SK-MEL-5 (cell line): ENCODE measurements at places on chromosomes 13 and 19. TPM values are rescaled to one million over a fixed set of nuclear protein-coding genes. Genes with fewer than 3 reads are reported as not detected.

The RUBCNL gene
- total RNA-seq: 12.4 and 17.7 TPM in 2 replicates

DNA sequence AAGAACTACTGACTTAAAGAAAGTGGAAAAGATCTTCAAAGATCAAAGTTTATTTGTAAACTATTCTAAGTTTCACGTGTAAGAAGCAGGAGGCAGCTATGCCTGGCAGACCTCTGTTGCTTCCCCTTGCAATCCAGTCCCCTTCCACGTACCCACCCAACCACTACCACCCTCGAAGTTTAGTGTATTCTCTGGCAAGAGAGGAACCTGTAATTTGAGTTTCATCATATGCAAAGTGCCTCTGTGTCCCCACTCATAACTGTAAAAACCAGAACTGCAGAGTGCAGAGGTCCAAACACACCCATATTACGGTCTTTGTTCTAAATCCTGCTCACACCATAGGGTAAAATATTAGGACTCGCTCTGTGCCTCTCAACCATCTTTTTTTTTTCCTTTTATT lies 75.8 kb upstream of the FRY start:
- DNase-seq: no peak

The COX7A1 gene
- not detected in 2 replicates for total RNA-seq

DNA sequence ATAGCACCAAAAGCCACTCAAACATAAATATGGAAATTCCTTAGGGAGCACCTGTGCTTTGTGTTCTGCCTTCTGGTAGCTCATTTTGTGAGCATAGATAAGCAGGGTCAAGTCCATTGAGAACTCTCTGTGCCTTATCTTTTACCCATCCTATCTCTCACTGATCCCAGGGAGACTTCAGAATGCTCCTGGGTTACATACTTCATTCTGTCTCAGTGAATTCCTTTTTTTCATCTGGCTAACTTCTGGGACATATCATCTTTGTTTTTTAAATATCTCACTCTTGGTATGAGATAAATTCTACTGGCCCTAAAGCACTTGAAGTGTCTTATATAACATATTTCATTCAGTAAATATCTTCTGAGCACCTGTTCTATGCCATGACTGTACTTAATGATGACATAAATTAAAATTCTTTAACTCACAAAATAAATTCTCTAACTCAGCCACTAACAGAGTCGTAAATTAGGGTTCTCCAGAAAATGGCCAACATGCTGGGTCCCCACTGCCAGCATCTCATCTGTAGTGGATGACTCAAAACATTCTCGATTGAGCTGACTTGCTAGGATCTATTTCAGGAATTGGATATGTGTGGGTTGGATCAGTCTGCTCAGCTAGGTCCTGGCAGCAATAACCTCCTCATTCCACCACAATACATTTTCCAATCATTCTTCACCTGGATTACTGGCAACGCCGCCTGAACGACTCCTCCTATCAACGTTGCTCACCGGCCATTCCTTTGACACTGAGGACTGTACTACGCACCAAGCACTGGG lies 170.2 kb downstream of the FOXO1 start:
- no peak for DNase-seq

DNA sequence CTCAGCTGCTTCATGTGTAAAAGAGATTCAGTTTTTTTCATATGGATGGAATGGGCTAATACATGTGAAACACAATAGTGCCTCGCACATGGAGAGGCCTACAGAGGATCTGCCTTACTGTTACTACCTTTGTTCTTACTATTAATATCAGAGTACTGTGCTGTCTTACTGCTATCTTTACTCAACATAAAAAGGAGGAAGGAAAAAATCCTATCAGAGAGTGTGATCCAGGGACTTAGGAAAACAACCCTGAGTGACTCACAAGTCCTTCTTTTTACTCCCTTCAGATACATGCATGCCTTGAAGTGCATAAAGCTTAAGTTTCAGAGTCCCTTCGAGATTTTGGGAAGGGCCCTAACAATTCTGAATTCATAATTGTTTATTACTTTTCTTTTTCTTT lies 136.8 kb downstream of the TBC1D4 start:
- no peak for DNase-seq

- peak; percentile 64 for DNase-seq
Observed at GRCh38 chr13:27283906-27284493, 13.4 kb downstream of the RASL11A start.

The NLRP8 gene
- total RNA-seq: not detected in 2 replicates

DNA sequence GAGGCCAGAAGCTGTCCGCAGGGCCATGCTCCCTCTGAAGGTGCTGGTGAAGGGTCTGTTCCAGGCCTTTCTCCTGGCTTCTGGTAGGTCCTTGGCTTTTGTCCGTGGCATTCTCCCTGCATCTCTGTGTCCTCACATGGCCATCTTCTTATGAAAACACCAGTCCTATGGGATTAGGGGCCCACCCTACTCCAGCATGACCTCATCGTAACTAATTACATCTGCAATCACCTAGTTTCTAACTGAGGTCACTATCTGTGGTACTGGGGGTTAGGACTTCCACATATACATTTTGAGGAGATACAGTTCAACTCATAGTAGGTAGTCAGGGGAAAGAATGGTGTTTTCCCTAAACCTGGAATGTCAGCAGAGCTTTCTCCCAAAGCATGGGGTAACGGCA lies 3.1 kb downstream of the C13orf42 start:
- DNase-seq: no peak

- no peak for DNase-seq
Observed at GRCh38 chr19:5911366-5911765, 2.7 kb upstream of the CAPS start.

DNA sequence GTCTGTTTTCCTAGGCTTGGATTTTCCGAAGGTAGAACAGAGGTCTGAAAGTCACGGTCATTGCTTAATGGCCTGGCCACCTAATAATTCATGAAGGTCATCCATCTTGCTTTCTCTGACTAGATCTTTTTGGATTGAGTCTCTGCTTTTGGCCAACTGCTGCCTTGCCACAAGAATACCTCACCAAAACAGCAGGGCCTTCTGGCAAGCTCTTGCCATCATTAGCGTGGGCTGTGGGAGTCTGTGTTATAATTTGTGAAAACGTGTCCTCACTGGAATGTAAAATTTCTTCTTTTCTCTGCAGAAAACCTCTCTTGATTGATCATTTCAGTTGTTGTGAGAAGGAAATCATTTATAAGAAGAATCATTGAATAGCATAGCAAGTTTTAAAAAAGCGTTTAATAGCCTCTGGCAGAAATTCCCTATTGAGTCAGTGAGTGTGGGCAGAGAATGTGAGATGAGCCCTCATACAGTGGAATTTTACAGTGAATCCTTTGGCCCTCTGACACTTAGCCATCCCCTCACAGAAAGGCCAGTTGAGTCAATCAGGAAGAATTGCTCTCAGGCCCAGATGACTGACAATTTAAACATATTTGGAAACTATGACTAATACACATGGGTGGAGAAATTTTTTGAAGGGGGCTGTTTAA lies 43.2 kb upstream of the ERICH6B start:
- DNase-seq: peak; percentile 15

GRCh38 chr13:98885600-98885999 lies 92.3 kb downstream of the DOCK9 start:
- DNase-seq: no peak

The ZNF331 gene
- 4.3 and 7.7 TPM in 2 replicates for total RNA-seq

GRCh38 chr13:46160471-46161066 lies 21.4 kb downstream of the LCP1 start:
- peak; percentile 79 for DNase-seq

The MFSD12 gene
- total RNA-seq: 2,457 and 2,669 TPM in 2 replicates

The WDR18 gene
- total RNA-seq: 24.4 and 36.1 TPM in 2 replicates

The ZFP14 gene
- total RNA-seq: 3.0 and 3.5 TPM in 2 replicates

GRCh38 chr13:81396192-81396591 lies 1055.3 kb upstream of the SPRY2 start:
- DNase-seq: no peak

The ZNF729 gene
- total RNA-seq: not detected in 2 replicates

- no peak for DNase-seq
Observed at GRCh38 chr13:73060251-73061160, 1.7 kb downstream of the KLF5 start.

The AZU1 gene
- not detected in 2 replicates for total RNA-seq

DNA sequence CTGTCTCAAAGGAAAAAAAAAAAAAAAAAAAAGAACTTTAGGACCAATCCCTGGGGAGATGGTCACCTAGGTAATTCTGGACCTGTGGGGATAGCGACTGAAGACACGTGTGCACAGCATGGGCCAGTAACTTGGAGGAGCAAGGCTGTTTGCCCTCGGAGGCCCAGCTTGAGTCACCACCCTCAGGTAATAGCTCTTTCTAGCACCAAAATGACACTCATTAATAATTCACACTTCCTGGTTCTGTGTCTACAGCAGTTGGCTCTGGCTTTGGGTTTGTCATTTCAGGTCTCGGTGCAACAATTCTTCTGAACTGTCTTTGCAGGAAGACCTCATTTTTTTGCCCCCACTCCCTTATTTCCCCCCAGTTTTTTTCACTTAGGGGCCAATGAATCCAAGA lies 3.9 kb upstream of the ATP11A start:
- DNase-seq: no peak

DNA sequence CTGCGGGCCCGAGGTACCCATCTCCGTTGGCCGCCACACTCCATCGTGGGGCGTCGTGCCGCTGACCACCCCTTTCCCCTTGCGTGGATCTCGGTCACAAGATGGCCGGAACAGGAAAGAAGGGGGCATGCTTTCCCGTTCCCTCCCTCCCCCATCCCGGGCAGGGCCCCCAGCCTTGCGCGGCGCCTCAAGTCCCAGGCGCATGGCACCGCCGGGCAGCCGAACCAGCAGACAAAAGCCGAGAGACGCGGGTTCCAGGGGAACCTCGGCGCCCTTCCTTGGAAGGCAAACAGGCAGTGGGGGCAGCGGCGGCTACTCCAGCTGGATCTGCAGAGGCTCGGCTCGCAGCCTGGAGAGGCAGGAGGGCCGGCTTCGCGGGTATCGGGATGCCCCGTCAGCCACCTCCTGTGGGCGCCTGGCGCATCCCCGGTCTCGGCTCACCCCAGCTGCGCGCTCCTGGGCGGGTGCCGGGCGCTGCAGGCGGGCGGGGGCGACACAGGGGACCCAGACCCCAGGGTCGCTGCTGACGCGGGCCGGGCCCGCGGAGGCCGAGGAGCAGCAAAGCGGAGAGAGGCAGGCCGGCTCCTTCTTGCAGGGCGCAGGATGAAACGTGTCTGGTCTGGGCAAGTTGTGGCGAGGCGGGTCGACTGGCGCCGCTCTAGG lies 439 bp downstream of the DZIP1 start:
- peak; percentile 35 for DNase-seq

The PTPRH gene
- 29.8 and 38.1 TPM in 2 replicates for total RNA-seq

The CEACAM4 gene
- not detected in 2 replicates for total RNA-seq

GRCh38 chr19:42288881-42289555 lies 12.9 kb upstream of the PRR19 start:
- DNase-seq: no peak

The ZNF730 gene
- total RNA-seq: 0.08 and 0.27 TPM in 2 replicates

DNA sequence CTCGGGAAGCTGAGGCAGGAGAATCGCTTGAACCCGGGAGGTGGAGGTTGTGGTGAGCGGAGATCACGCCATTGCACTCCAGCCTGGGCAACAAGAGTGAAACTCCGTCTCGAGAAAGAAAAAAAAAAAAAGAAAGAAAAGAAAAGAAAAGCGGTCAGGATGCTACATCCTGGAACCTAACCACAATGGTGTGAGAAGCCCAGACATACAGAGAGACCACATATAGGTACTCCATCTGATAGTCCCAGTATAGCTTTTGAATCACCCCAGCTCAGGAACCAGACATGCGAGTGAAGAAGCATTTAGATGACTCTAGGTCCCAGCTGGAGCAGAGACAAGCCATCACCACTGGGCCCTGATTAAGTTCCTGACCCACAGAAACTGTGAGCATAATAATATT lies 3.2 kb downstream of the IFNL1 start:
- no peak for DNase-seq

- no peak for DNase-seq
Observed at GRCh38 chr13:46698910-46699460, 98.0 kb downstream of the ESD start.

The S1PR4 gene
- 0.24 TPM in 1 of 2 replicates, not detected in the other for total RNA-seq

DNA sequence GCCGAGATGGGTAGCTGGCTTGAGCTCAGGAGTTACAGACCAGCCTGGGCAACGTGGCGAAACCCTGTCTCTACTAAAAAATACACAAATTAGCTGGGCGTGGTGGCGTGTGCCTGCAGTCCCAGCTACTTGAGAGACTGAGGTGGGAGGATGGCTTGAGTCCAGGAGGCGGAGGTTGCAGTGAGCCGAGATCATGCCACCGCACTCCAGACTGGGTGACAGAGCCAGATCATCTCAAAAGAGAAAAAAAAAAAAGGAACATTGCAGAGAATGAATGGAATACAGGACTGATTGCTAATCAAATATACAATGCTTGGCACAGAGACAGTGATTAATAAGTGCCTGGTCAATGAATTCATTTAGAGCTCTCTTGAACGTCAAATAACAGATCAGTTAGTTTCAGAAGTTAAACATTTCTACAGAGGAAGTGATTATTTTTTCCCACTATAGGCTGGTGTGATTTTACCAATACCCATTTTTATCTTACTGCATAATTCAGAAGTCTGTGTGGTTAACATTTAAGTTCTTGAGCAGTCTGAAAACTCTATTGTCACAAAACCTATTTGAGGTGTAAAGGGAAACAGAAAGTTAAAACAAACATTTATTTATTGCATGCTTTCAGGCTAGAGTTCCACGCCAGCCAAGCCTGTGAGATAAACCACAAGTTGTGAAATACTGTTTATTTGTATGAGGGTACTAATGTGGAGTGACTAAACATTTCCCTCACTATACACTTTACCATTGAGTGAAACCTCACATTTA lies 7.7 kb upstream of the TBC1D4 start:
- peak; percentile 22 for DNase-seq

The NCAN gene
- total RNA-seq: not detected in 2 replicates

The MTUS2 gene
- total RNA-seq: not detected in 2 replicates

The GPC5 gene
- 0.50 and 2.5 TPM in 2 replicates for total RNA-seq

The LEUTX gene
- not detected in 2 replicates for total RNA-seq

The GARIN5A gene
- total RNA-seq: 0.27 and 0.29 TPM in 2 replicates

The RFPL4AL1 gene
- total RNA-seq: not detected in 2 replicates

The FGF9 gene
- total RNA-seq: 0.03 TPM in 1 of 2 replicates, not detected in the other
